ENCODE measurements at places on chromosomes 3 and 15.
A peak's percentile ranks its signal among the peaks of the same experiment; 100 is the strongest.

DNA sequence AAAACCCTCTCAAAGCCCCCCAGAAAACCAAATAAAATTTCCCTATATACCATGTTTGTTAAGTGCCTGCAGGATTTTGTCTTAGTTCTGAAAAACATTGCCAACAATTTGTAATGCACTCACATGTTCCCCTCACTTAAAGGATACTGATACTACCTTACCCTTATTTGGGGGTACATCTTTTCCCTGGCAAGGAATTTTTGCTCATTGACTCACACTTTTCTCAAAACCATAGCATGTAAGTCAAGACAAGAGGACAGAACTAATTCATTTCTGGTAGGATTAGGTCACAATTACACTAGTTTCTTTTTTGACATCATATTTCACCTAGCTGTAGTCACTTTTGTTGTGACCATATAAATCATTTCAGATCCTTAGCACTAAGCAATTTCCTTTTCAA is 222.2 kb downstream of the THRB start:
- no peak for DNase-seq

DNA sequence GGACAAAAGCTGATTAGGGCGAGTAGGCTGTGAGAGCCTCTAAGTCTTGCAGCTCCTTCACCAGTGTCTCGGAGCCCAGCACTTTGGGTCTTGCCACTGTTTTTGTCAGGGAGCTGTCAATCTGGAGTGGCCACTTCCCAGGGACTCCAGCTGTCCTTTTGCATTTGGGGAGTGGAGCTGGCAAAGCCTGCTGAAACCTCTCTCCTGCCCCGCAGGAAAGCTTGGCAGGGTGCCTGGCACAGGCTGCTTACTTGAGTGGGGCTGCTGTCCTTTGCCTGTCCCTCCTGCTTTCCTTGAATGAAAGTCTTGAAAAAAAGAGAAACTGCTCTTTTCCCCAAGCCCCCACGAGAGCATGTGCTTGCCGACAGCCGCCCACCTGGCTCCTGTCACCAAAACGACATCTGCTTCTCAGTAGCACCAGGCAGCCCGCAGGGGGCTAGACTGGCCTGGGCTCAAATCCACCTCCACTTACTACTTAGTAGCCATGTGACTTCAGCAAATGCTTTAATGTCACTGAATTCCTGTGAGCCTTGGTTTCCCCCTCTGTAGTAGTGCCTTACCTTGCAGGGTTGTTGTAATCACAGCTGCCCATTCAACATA is 13.7 kb downstream of the USP13 start:
- no peak for DNase-seq

GRCh38 chr3:100068826-100069225 is 45.5 kb downstream of the FILIP1L start:
- peak; percentile 76 for DNase-seq

DNA sequence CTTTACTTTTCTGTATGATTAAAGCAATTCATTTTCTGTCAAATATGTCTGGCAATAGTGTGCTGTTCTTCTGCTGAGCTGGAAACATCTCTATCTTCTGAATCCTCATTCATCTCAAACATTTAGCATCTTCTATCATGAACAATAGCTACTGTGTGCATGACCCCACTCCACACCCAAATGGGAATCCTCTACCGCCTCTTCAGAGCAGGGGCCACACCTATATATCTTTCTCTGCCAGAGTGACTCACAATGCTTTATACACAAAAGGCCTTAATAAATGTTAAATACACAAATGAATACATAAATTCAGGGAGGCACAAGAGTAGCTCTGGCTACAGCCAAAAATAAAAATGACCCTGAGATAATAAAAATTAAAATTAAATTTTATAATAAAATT is 8.0 kb downstream of the ALDH1A2 start:
- no peak for DNase-seq

DNA sequence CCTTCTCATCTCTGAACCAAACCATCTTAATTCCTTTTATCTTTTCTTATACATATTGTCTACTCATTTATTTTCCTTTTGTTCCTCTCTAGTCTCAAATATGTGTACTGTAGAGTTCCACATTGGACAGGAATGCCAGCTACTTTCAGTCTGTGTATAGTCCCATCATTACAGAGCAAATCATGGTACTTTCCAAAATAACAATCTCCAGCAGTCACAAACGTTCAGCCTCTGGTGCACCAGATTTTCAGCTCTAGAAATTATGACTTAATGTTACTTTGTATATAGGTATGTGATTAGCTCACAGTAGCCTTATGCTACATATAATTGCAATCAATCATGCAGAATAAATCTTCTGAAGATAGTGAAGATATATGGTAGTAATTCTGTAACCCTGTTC is 32.5 kb upstream of the TM4SF4 start:
- no peak for DNase-seq

GRCh38 chr3:138781012-138781470 is 53.7 kb downstream of the PIK3CB start:
- DNase-seq, result peak; percentile 61

DNA sequence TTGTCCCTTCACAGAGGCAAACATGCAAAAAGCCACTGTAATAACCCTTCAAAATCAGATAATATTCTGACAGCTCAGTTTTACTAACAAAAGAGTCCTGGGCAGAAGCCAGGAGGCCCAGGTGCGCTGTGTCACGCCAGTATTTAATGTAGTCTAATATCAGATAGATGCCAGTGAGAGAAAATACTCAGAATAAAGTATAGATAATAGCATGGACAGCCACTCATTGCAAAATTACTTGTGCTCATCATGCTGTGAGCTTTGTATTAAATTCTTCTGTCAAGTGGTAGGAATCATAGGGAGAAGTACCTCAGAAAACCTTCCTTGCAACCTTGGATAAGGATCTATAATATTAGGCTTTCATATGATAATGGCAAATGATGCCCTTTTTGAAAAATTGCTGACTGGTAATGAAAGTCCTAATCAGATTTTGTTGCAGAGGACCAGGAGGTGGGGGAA is 1154.3 kb downstream of the ROBO1 start:
- no peak for DNase-seq

DNA sequence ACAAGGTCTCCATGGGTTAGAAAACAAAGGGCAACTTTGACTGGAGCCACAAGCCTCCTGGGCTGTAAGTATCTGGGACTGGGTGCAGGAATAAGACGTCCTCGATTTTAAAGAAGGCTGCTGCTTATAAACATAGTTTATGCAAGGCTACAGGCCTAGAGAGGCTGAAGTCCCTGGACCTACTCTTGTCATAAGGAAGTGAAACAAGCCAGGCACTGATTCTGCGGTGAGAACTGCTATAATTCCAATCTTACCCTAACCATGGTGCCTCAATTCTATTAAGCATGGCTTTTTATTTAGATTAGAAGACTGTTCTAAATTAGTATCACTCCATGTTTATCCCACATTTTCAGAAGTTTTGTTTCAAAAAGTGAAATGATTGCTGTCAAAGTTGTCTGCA is 777.6 kb downstream of the PLOD2 start:
- DNase-seq, result no peak

- no peak for DNase-seq
These were observed 3.8 kb downstream of the IVD start for GRCh38 chr15:40409366-40409765.

GRCh38 chr3:146896711-146897110 is 291.6 kb upstream of the PLSCR5 start:
- no peak for DNase-seq

DNA sequence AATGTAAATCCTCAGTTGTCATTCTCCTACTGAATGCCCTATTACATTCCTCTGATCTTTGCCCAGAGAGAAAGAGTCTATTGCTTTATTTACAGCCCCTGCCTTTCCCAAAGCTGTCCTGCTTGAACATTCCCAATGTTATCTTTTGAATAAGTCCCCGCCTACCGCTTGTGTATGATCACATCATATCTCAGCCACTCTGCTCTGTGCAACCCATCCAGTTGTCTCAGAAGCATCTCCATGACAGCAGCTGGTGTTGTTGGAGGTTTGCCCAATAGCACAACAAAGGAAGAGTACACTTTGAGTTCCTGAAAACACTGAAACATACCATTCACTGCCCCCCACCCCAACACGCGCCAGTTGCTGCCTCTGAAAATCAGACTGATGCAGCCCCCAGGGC is 22.0 kb upstream of the FAM3D start:
- no peak for DNase-seq

DNA sequence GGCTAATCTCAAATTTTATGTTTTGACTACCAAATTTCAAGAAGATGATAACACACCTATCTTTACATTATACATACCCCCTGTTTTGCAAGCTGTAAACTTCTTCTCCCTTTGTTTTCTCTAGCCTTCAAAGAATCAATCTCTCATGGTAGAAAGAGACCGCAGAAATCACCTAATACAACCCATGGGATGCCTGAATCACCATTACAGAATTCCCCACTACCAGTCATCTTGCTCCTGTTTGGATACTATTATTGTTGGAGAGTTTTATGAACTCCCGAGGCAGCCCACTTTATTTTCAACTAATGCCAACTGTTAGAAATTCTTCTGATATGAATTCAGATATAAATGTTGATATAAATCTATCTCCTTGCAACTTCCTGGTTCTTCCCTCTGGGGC is 110.9 kb downstream of the FRMD5 start:
- no peak for DNase-seq

DNA sequence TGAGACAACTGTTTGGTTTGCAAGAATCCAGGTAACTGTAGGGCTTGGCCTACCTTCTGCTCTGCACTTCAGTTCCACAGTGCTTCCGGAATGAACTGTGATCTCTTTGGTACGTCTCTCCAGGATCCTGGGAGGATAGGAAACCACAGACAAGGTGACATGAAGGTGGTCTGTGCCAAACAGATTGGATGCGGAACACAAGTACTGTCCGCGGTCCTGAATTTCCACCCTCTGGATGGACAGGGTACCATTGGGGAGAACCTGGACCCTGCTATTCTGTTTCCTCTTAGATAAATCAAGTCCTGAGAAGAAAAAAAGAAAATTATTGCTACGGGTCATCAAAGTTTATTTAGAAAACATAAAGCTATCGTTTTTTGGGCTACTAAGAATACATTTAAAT is 17.3 kb downstream of the IGSF10 start:
- peak; percentile 26 for DNase-seq

DNA sequence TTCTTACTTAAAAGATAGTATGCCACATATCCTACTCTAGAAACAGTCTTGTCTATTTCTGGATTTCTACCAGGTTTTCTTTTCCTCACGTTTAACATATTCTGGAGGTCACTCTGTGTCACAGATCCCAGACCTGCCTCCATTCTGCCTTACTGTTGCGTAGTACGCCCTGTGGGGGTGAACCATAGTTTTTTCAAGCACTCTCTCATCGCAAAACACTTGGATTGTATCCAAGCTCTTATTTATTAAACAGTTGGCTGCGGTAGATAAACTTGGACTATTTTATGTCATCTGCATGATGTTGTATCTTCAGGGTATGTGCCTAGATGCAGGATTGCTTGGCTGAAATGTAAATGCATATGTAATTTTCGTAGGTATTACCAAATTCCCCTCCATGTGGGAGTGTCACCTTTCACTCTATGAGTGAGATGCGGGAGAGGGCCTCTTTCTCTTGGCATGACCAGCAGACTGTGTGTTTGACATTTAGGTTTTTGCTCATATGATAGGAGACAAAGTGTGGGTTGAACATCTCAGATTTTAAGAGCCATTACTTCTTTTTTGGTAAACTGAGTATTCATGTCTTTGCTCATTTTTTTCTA is 55.8 kb downstream of the ABTB1 start:
- DNase-seq, result no peak

- no peak for DNase-seq
These were observed 122.6 kb downstream of the OSBPL10 start for GRCh38 chr3:31858439-31858838.

DNA sequence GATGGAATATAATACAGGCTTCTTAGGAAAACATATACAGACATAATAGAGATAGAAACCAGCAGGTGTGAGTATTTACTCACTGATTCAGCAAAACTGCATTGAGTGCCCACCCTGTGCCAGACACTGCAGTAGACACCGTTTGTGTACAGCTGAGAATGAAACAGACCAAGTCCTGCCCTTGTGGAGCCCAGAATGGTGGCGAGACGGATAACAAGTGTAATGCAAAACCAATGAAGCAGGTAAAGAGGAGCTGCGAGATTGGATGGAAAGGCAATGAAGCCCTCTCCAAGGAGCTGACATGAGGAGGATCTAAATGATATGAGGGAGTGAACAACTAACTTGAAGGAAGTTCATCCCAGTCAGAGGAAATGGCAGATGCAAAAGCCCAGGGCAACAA is 256.4 kb downstream of the MEX3B start:
- DNase-seq, result no peak

DNA sequence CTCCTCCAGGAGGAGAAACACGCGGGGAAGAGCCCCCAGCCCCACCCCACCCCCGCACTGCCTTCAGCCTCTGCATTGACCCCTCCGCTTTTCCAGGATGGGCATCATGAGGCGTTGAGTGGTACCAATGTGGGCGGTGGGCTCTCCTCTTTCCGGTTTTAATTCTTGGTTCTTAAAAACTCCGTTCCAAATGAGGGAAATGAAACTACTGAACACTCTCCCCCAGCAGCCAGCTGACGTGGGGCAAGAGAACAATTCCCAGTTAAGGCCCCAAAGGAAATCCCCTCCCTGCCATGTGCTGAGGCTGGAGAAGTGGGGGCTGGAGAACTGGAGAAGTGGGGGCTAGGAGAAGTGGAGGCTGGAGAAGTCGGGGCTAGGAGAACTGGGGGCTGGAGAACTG is 5.3 kb upstream of the NRROS start:
- no peak for DNase-seq

DNA sequence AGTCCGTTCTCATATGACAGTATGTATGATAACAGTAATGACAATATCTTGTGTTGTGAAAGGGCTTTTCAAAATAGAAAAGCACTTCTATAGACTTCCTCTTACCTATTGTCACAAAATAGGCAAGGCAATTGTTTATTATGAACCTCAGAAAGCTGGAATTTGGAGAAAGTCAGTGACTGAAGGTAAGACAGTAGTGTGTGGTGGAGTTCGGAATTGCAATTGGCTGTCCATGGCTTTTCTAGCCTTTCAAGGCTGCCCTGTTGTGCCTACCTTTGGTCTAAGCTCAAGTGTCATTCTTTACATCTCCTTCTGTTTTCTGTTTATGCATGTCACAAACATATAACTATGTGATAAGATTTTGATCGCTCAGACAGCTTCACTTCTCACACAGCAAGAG is 219.3 kb upstream of the NR2E3 start:
- DNase-seq, result no peak

GRCh38 chr3:196431181-196432136 is 768 bp downstream of the UBXN7 start:
- DNase-seq, result peak; percentile 64

GRCh38 chr15:53256043-53256442 is 465.9 kb upstream of the ONECUT1 start:
- no peak for DNase-seq
